ENCODE measurements at places on chromosomes 12 and 14.

GRCh38 chr12:38905480-38906351 is at the start of gene CPNE8:
CPNE8 (minus strand) TSS chr12:38905591; CDS start chr12:38905534, 57 bp downstream.
- no peak for DNase-seq

DNA sequence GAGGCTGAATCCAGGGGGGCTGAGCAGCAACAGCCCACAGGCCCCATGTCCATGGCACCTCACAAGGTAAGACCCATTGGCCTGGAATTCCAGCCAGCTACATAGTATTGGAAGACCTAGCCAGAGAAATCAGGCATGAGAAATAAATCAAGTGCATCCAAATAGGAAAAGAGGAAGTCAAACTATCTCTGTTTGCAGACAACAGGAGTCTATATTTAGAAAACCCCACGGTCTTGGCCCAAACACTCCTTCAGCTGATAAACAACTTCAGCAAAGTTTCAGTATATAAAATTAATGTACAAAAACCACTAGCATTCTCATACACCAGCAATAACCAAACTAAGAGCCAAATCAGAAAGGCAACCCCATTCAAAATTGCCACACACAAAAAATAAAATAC is 16.9 kb downstream of the PDE6H start:
- no peak for DNase-seq

- no peak for DNase-seq
Measured at GRCh38 chr12:89244536-89244935, 107.8 kb downstream of the DUSP6 start.

DNA sequence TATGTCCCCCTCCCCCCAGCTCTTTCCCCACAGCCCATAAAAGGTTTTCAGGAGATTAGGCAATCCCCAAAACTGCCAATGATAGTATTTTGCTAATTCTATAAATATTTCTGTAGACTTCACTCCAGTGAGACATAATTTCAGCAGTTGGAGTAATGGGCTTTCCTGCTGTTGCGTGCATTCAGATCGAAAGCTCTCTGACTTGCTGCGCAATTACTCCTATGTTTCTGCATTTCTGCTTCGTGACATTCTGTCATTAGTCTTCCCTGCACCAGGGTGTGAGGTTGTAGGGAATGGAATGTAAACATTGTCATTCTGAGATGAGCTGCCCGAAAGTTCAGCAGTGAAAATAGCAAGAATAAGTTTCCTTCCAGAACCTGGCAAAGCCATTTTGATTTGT is 58.2 kb downstream of the SAMD4A start:
- DNase-seq: no peak

GRCh38 chr12:69278814-69279782 is 39.7 kb downstream of the CPSF6 start:
- DNase-seq: no peak

DNA sequence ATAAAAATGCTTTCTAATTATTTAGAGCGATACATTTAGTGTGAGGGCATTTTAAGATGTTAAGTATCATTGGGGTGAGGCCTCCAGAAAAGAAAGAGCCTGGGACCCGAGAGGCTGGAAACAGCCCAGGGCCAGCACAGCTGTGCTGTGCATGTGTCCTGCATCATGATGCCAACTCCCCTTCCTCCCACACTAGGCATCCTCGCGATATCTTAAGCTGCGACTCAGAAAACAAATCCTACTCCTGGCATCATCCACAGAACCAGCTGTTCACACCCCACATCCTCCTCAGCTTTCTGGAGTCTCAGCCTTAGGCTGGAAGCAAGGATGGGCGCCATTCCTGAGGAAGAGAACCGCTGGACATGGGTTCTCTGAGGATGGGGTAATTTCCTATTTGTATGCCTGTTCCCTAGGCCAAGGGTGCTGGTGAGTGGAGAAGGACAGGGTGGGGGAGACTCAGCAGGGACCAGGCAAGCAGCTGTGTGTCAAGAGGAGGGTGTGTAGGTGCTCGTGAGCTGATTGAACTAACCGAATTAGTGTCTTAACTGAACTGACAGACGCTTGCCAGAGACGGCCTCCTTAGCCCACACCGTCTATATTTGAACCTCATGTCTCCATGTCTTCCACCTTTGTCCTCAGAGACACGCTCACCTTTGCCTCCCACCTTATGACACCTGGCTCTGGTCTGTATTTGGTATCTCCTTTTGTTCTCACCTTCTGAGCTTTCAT is 15.6 kb upstream of the MCRS1 start:
- DNase-seq: peak; percentile 25

GRCh38 chr12:43325786-43326185 is 226.2 kb downstream of the ADAMTS20 start:
- DNase-seq: no peak

DNA sequence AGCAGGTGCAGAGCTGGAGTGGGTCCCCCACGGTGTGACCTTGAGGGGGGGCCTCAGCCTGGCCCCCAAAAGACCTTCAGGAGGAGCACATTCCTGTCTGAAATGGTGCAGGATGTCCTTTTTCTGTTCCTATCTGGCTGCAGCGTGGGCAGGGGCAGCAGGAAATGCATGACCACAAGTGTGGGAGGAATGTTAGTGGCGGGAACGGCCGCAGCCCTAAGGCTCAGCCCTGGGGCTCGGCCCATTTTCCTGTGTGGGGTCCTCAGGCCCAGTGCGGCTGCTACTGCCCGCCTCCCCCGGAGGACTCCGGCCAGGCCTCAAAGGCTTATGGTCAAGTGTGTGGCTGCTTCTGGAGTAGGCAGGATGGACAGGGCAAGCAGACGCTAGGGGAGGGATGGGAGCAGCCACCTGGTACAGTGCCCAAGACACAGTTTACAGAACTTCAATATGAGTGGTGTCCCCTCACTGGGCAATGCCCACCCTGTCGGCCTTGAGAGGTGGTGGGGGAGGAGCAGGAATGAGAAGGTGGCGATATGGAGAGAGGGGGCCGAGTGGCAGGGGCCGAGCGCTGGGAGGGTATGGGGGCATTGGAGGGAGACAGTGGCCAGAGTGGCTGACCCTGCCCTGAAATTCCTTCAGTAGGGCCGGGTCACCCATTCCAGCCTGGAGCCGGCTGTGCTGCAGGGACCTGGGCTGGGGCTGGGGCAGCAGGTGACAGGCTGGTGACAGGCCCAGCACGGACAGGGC is 137.4 kb downstream of the CALM1 start:
- no peak for DNase-seq

- no peak for DNase-seq
Measured at GRCh38 chr12:69102856-69103255, 136.5 kb upstream of the CPSF6 start.

DNA sequence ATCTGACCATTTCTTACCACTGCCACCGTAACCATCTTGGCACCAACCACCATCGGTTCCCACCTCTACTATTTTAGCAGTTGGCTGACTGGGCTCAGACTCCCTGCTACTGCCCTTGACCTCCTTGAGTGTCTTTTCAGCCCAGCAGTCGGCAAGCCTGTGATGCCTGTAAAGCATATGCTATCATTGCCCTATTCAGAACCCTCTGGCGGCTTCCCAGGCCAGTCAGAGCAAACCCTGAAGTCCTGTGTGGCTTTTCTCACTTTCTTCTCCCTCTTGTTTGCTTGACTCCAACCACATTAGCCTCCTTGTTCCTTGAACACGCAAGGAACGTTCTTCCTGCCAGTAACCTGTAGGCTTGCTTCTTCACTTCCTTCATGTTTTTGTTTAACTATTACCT is 6.2 kb downstream of the IRAK3 start:
- no peak for DNase-seq

GRCh38 chr12:125065919-125066570 is 810 bp downstream of the AACS start:
- DNase-seq: no peak

DNA sequence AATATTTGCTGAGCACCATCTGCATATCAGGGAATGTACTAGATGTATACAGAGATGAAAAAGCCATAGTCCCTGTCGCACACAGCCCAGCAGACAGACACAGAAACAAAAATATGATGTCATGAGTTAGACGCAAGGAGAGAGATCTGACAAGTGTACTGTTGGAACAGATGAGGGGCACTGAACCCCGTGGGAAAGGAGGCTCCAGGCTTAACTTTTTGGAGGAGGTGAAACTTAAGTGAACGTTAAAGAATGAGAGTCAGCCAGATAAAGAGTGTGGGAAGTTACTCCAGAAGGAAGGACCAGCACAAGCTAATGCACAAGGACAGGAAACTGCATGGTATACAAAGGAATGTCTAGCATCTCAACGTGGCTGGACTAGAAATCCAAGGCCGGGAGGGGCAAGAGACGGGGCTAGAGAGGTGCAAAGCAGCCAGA is 2.5 kb upstream of the ACTN1 start:
- DNase-seq: peak; percentile 65

DNA sequence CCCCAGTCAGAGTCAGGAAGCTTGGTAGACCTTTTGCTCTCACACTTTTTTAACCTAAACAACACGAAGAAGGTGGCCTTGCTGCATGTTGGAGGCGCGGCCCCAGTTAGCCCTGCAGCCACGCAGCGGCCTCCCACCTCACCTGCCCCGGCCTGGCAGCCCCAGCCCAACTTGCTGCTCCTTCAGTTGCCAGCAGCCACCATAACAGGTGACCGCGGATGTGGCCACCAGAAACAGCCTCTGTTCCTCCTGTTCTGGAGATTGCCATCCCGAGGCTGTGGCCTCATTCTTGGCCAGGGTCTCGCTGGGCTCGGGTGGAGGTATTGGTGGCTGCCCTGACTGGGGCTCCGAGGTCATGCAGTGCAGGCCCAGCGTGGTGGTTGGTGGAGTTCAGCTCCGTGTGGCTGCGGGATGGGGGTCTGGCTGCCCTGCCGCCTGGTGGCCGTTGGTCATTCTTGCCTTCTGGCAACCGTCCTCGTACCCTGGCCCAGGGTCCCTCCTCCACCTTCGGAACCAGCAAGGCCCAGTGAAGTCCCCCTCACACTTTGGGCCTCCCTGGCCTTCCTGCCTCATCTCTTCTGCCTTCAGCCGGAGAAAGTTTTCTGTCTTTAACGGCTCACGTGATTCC is 20.7 kb upstream of the TEX22 start:
- no peak for DNase-seq

DNA sequence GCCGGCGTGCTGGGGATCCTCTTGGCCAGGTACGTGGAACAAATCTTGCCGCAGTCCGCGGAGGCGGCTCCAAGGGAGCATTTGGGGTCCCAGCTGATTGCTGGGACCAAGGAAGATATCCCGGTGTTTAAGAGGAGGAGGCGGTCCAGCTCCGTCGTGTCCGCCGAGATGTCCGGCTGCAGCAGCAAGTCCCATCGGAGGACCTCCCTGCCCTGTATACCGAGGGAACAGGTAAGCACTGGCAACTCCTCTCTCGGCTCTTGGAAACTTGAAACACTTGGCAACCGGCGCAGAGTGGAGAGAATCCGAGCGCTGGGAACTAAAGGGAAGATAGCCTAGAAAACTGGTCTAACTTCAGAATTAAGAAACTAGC is 1.7 kb downstream of the PDE3A start:
- no peak for DNase-seq

DNA sequence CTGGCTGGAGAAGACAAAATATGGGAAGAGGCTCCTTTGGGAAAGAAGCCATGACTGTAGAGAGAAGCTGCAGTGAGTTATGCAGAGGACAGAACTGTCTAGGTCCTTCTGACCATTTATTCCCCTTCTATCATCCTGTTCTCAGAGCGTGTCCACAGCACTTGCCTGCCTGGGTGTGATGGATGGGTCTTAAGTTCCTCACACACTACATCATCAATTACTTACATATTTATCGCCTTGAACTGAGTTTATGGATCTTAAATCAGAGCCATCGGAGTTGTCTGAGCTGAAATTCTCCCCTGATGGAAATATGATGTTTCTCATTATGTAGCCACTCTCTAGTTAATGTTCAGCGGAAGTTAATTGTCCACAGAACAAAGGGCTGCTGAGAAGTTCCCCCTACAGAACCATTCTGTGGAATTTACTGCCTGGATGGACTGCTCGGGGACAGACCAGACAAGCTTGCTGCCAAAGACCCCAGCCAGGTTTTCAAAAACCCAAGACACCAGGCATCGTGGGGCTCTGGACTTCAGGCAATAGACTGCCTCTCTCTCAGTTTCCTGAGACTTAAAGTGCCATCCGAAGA is 232.5 kb upstream of the NOS1 start:
- no peak for DNase-seq

GRCh38 chr12:20868277-20868676 is 57.8 kb downstream of the SLCO1B3 start:
- DNase-seq: no peak

DNA sequence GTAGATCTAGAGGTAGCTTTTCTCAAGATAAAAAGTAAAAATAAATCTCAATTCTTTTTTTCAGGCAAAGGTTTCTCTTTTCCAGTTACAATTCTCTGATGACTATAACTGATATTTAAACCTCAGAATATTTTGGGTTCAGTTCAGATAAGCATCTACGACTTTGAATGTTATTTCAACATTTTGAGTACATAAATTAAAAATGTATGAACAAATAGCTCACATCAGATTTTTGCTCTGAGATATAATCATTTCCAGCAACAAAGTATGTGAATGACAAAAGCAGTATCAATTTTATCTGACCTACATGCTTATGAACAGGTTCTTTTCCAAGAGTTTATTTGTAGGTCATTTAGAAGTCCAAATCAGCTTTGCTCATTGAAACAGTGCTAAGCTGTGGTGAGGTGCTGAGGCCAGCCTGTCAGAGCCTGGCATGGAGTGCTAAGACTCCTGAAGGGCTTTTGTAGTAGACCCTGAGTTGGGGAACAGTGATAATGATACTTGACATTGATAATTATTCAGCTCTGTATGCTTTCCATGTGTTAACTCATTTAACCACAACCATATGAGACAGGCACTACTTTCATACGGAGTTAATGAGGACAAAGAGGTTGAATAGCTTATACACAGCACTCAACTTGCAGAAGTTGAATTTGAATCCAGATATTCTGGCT is 205.0 kb upstream of the DCN start:
- no peak for DNase-seq

GRCh38 chr14:102304611-102305506 is at the start of gene MOK:
MOK (minus strand) TSS chr14:102305164; CDS start chr14:102304968, 196 bp downstream.
- DNase-seq: peak; percentile 83

DNA sequence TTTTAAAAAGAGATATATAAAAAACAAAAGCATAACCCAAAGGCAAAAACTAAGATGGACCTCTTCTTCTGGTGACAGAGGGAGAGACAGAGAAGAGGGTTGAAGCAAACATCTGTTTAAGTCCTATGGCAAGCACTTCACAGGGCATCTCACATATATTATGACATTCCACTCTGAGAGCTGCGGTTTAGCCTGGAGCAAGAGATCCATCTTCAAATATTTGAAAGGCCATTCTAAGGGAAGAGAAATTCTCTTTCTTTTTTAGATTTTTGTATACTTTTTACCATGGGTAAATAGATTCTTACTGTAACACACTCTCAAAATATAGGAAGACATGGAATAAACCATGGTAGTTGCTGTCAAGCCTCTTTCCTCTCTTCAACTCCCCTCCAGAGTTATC is 204.1 kb downstream of the GXYLT1 start:
- no peak for DNase-seq
